ENCODE measurements at places on chromosomes 7 and 10.

GRCh38 chr7:114931656-114932011, 9.7 kb downstream of the MDFIC start:
- no peak for DNase-seq

GRCh38 chr7:156842740-156843140, 50.2 kb downstream of the LMBR1 start:
- DNase-seq = no peak

- no peak for DNase-seq
These were observed 63.0 kb downstream of the PIP4K2A start for GRCh38 chr10:22651276-22651980.

DNA sequence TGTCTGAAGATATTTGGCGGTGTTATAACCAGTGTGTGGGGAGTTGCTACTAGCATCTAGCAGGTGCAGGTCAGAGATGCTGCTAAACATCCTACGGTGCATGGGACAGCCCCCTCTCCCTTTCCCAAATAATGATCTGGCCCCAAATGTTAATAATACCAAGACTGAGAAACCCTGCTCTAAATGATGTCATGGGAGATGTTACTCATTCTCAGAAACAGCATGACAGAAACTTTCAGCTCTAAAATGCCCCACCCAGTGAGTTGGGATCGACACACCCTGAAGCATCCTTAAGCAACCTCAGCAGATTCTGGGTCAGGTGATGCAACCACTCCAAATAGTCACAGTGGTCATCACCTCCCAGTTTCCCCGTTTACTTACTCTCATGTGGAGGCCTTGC, 108.8 kb upstream of the MPP7 start:
- no peak for DNase-seq

- peak; percentile 72 for DNase-seq
These were observed 78.2 kb upstream of the STEAP1B start for GRCh38 chr7:22578007-22578733.

GRCh38 chr7:113504142-113504541, 385.8 kb upstream of the SMIM30 start:
- DNase-seq = no peak

GRCh38 chr7:43538404-43538771, 44.5 kb upstream of the STK17A start:
- DNase-seq = no peak

DNA sequence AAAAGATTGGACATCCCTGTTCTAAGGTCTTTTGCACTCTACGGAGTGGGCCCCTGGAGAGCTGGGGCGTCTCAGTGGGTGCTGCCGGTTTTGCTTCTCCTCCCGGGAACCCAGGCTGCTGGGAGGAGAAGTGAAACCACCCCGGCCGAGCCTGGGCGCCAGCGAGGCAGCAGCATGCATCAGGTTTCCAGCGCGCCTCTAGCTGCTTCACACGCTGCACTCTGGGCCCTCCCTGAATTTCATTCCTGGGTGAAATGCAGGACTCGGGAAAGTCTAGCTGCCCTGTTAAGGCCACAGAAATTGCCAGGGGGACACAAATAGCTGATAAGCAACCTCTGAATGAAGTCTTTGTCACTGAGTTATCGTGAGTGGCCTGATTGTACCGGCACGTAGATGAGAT, 127.4 kb downstream of the TRRAP start:
- no peak for DNase-seq

DNA sequence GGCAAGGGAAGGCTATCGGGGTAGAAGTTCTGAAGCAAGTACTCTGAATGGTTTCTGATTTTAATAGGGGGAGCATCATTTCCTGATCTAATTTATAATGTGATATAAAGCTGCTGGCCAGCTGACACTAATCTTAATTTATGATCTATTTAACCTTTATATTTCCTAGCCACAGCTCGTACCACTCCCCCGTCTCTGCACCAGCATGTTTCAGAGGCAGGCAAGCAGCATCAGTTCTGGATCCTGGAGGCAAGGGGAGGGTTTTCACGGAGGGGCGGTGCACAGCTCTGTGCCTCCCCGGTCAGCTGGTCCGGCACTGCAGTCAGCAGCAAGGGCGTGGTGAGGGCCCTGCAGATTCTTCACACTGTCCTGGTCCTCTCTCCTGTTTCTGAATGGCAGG, 30.0 kb downstream of the MGMT start:
- no peak for DNase-seq

Measured in fibroblast of skin of right biceps (primary cell).